ENCODE measurements at places on chromosomes 2 and 18. TPM values are rescaled to one million over a fixed set of nuclear protein-coding genes. Genes with fewer than 3 reads are reported as not detected.

Gene CELF4
- 0.24 TPM for total RNA-seq

Gene HADHB
- total RNA-seq: 532 TPM

Gene VWA3B
- total RNA-seq: 0.51 TPM

Gene BOK
- 4.5 TPM for total RNA-seq

Gene IL18RAP
- 0.70 TPM for total RNA-seq

Gene GALNT14
- 0.48 TPM for total RNA-seq

Gene KLHL14
- 0.11 TPM for total RNA-seq

Data from cardiac septum (tissue), 1 donor.